ENCODE measurements at places on chromosomes 7 and 10. TPM values are rescaled to one million over a fixed set of nuclear protein-coding genes. Genes with fewer than 3 reads are reported as not detected.
A peak's percentile ranks its signal among the peaks of the same experiment; 100 is the strongest.

GRCh38 chr7:22610263-22610662 is 110.3 kb upstream of the STEAP1B start:
- DNase-seq: no peak

DNA sequence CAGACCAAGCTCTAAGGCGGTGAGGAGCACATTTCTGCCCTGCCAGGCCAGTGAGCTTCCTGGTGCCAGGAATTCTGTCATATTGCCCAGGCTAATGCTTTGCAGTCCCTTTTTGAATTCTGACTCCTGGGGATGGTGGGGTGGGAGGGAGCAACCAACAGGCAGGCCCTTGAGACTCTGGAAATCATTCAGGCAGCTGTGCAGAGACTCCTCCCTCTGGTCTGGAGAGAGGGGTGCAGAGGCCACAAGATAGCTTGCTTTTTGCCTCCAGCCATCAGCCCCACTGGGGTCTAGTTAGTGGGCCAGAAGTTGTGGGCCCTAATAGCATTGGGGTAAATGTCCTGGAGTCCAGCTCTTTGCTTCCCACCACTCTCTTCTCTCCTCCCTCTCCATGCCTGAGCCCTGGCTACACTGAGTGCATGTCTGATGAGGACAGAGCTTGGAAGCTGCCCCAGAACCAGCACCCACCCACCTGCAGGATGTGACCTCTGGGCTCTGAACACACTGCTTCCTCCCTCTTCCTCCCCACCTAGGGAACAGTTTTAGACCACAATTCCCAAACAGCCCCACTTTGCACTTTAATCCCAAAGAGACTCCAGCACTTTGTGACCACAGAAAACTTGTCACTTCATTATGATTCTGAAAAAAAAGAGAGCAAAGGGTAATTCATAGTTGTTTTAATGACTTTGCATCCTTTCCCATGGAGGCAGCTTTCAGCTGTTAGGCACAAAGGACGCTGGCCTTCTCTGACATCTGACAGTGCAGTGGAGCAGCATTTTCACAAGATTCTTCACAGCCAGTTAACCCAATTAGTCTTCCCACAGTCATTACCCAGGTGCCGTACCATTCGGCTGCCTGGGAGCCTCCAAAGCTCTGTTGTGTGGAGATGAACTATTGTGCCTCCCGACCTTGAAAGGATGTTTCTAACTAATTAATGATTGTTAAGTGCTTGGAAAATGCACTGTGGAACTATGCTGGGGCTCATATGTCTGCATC is 262.5 kb downstream of the TRIL start:
- DNase-seq: no peak

GRCh38 chr7:157909370-157909769 is 572.6 kb downstream of the DNAJB6 start:
- DNase-seq: no peak

FOXI2 gene
- not detected for total RNA-seq

- DNase-seq: no peak
Observed at GRCh38 chr7:110861163-110861562, 229.8 kb upstream of the LRRN3 start.

GRCh38 chr7:77537136-77537777 is at the start of gene PTPN12:
Gene PTPN12, plus strand, starts transcription at chr7:77537295. Its CDS starts 252 bp downstream, at chr7:77537547.
- no peak for DNase-seq

CPA2 gene
- not detected for total RNA-seq

DNA sequence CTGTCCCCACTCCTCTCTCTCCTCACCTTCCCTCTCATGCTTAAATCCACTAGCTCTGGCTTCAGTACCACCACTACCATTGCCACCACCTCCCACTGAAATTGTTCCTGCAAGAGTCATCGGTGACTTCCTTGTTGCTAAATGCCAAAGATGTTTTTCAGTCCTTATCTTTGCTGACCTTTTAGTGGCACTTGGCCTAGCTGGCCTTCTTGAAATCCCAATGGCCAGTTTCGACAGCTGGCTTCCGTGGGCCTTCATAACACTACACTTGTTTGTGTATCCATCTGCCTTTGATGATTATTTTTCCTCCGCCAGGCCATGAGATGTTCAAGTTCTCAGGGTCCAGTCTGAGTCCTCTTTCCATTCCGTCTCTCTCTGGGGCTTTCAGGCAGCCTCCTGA is 118.2 kb upstream of the NANOS1 start:
- DNase-seq: peak; percentile 45

DNA sequence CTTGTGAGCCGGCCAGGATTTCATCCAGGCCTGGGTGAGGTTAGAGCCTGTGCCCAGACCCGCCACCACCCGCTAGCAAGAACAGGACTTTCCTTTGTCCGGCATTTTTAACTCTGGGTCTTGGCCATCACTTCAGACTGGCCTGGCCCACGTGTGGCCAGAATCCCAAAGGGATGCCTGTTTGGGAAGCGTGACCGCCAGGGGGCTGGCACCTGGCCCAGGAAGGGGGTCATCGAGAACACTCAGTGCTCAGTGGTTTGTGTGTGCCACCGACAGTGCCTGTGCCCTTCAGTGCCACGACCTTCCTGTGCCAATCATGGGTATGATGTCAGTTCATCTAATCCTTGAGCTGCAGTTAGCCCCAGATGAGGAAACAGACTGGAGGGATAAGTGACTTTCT is 85.0 kb downstream of the ZMIZ1 start:
- no peak for DNase-seq

DNA sequence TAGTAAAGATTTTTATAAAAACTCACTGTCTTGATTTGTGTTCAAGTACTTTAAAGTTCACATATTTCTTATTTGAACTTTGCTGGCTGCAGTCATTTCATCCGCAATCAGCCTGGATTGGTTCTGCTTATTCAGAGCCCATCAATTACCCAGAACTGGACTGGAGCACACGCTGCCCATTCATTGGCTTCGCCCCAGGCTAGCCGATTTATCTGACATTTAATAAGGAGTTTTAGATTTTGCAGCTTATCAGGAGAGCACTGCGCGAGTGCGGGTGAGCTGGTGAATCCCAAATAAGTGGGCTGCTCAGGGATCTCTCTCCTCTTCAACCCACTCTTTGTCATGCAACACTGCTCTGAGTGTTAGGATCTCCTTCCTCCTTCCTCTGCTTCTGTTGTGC is 166.0 kb upstream of the GPR26 start:
- DNase-seq: no peak

DNA sequence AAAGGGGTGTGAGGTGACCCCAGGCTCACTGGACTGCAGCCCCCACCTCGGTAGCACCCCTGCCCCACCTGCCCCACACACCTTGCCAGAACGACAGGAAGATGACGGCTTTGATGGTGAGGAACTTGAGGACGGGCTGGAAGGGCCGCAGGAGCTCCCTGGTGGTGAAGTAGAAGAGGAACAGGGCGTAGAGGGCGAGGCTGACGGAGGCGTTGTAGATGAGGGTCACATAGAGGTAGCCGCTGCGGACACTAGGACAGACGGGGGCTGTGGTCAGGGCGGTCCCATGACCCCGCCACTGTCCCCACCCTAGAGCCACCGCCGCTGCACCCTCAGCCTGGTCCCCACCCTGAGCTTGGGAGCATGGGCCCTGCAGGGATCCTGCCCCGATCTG is 7.6 kb downstream of the TMEM184A start:
- DNase-seq: no peak

DNA sequence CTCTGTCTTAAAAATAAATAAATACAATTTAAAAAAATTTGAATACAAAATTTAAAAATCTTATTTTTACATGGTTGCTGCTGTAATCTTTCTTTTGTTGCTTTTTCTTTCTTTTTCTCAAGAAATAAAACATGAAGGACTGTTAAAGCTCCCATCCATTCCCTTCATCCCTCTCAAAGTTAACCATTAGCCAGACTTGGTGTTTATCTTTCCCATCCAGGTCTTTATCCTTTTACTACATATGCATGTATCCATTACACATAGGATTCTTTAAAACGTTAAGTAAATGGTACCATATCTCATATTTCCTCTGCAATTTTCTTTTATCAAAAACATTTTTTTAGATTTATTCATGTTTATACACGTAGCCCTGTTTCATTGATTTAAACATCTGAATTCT is 70.1 kb downstream of the CREB3L2 start:
- no peak for DNase-seq

DNA sequence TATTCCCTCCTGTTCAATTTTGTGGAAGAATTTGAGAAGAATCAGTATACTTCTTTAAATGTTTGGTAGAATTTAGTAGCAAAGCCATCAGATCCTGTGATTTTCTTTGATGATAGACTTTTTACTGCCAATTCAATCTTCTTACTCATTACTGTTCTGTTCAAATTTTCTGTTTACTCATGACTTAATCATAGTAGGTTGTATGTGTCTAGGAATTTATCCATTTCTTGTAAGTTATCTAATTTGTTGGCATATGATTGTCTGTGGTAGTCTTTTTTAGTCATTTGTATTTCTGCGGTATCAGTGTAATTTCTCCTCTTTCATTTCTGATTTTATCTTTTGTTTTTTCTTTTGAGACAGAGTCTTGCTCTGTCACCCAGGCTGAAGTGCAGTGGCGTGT is 87.4 kb downstream of the CCDC3 start:
- no peak for DNase-seq

DNA sequence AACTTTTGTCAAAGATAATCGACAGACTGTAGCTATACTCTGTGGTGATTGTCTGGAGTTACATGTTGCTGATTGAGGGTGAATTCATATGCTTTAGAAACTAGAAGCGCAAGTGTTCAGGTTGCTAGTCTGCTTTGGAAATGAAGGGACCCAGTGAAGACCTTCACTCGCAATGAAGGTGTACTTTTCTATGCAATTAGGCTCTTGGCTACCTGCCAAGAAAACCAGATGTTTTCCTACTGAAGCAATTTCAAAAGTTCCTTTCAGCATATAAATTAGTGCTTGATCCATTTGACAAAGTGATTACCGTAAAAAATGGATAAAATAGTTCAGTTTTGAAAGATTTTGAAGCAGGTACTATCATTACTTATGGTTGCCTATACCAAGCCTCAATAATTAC is 10.0 kb upstream of the STK31 start:
- no peak for DNase-seq

DNA sequence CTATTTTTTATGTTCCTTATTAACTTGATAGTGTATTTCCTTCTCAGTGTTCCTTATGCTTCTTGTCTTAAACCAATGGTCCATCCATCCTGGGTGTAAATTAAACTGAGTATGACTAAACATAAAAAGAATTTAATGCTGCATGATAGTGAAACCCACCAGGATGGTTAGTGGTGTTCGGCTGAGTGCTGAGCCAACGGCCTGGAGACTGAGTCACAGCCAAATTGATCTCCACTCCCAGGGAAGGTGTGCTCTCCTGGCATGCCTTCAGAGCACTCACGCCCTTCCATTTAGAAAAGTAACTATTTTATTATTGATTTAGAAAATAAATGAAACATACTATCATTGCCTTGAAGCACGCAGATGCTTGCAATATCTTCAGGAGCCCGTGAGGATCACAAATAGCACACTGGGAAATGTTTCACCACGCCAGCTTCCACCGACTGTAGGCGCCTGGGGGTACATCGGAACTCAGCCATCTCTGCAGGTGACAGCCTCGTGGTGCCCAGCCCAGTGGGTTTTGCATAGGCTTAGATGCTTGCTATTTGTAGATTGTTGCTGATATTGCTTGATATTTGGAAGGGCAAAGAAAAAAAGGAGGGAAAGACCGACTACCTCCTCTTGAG is 40.0 kb upstream of the LOXL4 start:
- DNase-seq: no peak
